ENCODE measurements at places on chromosomes 6 and 20.

GRCh38 chr20:51570739-51571459 lies 28.4 kb upstream of the NFATC2 start:
- H3K27ac ChIP-seq, result no peak overlapping the region
- no peaks in the 10 kb centered on the region for H3K27me3 ChIP-seq
- DNase-seq, result no peak
- H3K4me3 ChIP-seq, result no peak overlapping the region

DNA sequence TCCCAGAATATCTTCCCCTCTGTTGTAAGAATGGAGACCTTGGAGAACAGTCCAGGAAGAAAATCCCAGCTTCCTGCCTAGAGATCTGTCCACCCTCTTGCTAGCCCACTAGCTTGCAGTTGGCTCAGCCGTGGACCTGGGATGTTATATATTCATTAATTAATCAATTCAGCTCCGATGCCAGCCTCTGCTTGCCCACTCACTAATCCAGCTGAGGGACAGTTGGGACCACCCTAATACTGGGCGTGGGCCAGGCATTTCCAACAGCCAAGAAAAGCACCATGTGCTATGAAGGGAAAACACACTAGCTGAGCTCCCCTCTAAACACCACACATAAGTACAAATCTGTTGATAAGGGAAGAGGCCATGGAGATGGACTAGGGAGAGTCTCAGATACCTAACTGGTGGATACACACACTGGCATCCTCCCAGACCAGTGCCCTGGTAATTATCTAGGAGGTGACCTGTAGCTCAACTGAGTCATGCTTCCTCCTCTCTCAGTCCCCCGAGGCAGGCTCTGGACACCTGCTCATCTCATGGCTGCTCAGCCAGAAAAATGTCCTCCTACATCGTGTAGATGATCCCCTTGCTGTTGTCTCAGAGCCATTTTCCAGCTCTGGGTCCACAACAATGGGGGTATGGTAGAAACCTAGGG lies 78.9 kb downstream of the ANKRD60 start:
- peaks cover 19% of the 10 kb centered on the region for H3K27me3 ChIP-seq
- DNase-seq, result no peak
- H3K27ac ChIP-seq, result no peak overlapping the region
- no peaks in the 10 kb centered on the region for H3K36me3 ChIP-seq

DNA sequence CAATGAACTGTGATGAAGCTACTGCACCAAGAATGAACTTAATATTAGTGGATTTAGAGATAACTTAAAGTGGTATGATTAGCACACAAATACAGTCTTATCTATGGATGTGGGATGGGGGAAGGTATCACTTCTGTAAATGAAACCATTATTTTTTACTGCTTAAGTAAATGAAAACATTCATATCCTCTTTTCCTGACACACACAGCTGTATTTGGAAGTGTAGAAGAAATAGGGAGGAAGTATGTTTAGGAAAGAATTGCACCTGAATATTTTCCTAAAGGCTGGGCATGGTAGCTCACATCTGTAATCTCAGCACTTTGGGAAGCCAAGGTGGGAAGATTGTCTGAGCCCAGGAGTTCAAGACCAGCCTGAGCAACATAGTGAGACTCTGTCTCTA lies 96.8 kb downstream of the HIVEP2 start:
- H3K4me3 ChIP-seq, result no peak overlapping the region
- DNase-seq, result no peak
- H3K27me3 ChIP-seq, result peaks cover 12% of the 10 kb centered on the region
- H3K4me1 ChIP-seq, result 0 out of 2 replicates have a peak, but pooled peaks cover 3% of the 10 kb centered on the region

- no peak overlapping the region for H3K4me3 ChIP-seq
- H3K27ac ChIP-seq, result no peak overlapping the region
- no peaks in the 10 kb centered on the region for H3K27me3 ChIP-seq
Measured at GRCh38 chr20:19017104-19017690, 195.2 kb upstream of the SLC24A3 start.

DNA sequence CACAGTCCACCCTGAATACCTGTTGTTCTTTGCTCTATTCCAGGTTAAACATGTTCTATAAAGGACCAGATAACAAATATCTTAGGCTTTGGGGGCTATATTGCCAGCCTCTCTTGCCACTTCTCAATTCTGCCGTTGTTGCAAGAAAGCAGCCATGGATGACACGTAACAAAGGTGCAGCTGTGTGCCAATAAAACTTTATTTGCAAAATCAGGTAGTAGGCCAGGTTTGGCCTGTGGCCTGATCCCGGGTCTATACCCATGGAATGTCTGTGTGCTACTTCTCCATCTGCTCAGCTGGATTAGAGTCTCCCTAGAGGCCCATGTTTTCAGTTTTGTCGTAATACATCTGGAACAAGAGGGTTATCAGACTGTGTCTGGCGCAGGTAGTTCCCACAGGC lies 175.3 kb upstream of the KCNG1 start:
- DNase-seq, result no peak
- no peaks in the 10 kb centered on the region for H3K4me1 ChIP-seq
- H3K27ac ChIP-seq, result no peak overlapping the region
- no peaks in the 10 kb centered on the region for H3K36me3 ChIP-seq

GRCh38 chr20:62031462-62032092 lies 34.1 kb downstream of the TAF4 start:
- peaks cover 45% of the 10 kb centered on the region for H3K4me1 ChIP-seq
- no peak for DNase-seq
- no peak overlapping the region for H3K4me3 ChIP-seq

- no peak for DNase-seq
- no peaks in the 10 kb centered on the region for H3K4me1 ChIP-seq
- no peaks in the 10 kb centered on the region for H3K27me3 ChIP-seq
Measured at GRCh38 chr6:13053006-13053461, 275.3 kb downstream of the TBC1D7 start.

DNA sequence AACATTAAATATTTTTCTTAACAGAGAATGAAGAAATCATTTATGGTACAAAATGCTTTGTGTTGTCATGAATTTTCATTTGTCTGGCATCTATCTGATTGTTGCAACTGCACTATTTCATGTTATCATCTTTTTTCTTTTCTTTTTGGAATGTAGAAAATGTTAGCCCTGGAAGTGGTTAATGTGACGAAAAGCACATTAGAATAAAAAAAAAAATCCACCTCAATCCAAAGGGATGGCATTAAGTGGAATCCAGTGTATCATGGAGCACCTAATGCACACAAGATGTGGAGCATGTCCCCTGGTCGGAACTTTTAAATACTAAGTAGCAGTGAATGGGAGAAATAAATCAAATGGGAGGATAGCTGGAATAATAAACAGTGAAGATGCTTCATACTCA lies 172.9 kb upstream of the MCHR2 start:
- no peaks in the 10 kb centered on the region for H3K27me3 ChIP-seq
- no peak for DNase-seq
- H3K4me3 ChIP-seq, result no peak overlapping the region
- no peaks in the 10 kb centered on the region for H3K4me1 ChIP-seq
- no peak overlapping the region for H3K27ac ChIP-seq

DNA sequence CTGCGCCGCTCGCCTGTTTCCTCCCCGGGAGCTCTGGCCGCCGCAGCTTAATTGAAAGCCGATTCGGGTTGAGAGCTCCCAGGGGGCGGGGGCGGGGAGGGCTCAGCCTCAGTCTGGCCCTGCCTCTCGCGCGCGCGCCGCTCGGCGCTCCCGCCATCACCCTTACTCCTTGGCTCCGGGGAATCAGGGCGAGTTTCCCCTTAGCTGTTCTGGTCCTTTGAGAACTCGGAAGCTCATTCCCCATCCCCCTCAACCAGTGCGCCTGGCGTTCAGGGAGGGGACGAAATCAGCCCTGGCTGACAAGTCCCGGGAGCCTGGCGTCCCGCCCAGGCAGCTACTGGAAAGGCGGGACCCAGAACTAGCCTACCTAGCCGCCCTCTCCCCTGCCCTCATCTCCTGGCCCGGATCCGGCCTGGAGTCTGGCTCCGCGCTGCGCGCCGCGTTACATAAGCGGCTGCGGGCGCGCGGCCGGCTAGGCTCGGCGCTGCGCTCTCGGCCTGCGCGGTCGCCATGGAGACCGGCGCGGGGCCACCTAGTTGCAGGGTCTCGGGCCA lies 2.8 kb downstream of the SLC12A5 start:
- no peaks in the 10 kb centered on the region for H3K36me3 ChIP-seq
- no peak for DNase-seq
- no peaks in the 10 kb centered on the region for H3K4me1 ChIP-seq
- no peak overlapping the region for H3K27ac ChIP-seq

- H3K36me3 ChIP-seq, result peaks cover 22% of the 10 kb centered on the region
- no peaks in the 10 kb centered on the region for H3K27me3 ChIP-seq
- no peak for DNase-seq
- peaks cover 16% of the 10 kb centered on the region for H3K4me1 ChIP-seq
Measured at GRCh38 chr20:45905505-45906079, 6.4 kb downstream of the PLTP start.

- no peak for DNase-seq
- no peaks in the 10 kb centered on the region for H3K4me1 ChIP-seq
- H3K27me3 ChIP-seq, result no peaks in the 10 kb centered on the region
- no peak overlapping the region for H3K4me3 ChIP-seq
- no peaks in the 10 kb centered on the region for H3K36me3 ChIP-seq
Measured at GRCh38 chr6:114362396-114362795, 19.6 kb upstream of the HS3ST5 start.

DNA sequence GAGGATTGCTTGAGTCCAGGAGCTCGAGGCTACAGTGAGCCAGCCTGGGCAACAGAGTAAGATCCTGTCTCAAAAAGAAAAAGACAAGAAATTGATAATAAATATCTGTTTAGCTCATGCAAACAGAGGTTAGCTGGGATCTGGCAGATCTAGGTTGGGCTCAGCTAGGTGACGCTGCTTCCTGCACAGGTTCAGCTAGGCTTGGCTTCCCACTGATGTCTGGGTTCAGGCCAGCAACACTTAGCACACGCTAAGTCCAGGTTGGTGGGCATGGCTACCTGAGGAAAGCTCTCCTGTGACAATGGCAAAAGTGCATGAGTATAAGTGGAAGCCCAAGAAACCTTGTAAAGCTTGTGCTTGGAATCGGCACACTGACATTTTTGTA lies 48.7 kb downstream of the RIN2 start:
- H3K27ac ChIP-seq, result no peak overlapping the region
- H3K4me3 ChIP-seq, result no peak overlapping the region
- no peaks in the 10 kb centered on the region for H3K27me3 ChIP-seq
- no peaks in the 10 kb centered on the region for H3K36me3 ChIP-seq

GRCh38 chr6:156839591-156840001 lies 62.4 kb downstream of the ARID1B start:
- DNase-seq, result peak; percentile 32
- H3K36me3 ChIP-seq, result peaks cover 4% of the 10 kb centered on the region
- H3K4me3 ChIP-seq, result no peak overlapping the region
- H3K4me1 ChIP-seq, result peaks cover 15% of the 10 kb centered on the region
- H3K27ac ChIP-seq, result peak overlapping the region; percentile 29

DNA sequence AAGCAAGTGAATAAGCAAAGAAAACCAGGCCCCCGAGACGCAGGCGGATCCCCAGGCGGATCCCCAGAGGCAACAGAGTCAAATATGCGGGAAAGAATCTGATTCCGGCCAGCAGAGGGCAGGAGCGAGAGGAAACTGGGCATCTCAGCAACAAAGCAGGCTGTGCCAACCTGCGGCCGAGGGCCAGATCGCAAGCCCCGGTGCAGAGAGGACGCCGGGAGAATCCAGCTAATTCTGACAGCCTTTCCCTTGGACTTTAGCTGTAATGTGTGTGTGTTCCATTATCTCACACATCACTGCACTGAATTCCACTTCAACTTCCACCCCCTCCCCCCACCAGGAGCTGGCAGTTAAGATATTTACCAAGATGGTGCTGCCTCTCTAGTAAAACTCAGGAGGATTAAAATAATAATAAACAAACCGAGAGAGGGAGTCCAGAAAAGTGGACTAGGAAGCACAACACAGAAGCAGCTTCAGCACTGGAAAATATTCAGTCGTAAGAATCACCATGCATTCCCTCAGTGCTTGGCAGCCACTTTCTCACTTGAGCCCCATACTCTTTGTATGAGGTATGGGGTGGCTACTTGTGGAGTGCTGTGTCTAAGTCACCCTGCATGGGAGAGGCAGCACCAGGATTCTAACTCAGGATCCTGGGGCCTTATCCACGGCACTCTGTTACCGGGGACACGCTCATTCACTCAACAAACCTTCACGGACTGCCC lies 66.2 kb upstream of the SNX9 start:
- H3K4me3 ChIP-seq, result no peak overlapping the region
- DNase-seq, result peak; percentile 89
- H3K27ac ChIP-seq, result peak overlapping the region; percentile 34
- no peaks in the 10 kb centered on the region for H3K27me3 ChIP-seq

- H3K4me1 ChIP-seq, result no peaks in the 10 kb centered on the region
- no peak for DNase-seq
- H3K4me3 ChIP-seq, result no peak overlapping the region
- H3K27me3 ChIP-seq, result peaks cover 24% of the 10 kb centered on the region
- no peaks in the 10 kb centered on the region for H3K36me3 ChIP-seq
- no peak overlapping the region for H3K27ac ChIP-seq
Measured at GRCh38 chr6:170073846-170074245, 217.0 kb downstream of the DLL1 start.

DNA sequence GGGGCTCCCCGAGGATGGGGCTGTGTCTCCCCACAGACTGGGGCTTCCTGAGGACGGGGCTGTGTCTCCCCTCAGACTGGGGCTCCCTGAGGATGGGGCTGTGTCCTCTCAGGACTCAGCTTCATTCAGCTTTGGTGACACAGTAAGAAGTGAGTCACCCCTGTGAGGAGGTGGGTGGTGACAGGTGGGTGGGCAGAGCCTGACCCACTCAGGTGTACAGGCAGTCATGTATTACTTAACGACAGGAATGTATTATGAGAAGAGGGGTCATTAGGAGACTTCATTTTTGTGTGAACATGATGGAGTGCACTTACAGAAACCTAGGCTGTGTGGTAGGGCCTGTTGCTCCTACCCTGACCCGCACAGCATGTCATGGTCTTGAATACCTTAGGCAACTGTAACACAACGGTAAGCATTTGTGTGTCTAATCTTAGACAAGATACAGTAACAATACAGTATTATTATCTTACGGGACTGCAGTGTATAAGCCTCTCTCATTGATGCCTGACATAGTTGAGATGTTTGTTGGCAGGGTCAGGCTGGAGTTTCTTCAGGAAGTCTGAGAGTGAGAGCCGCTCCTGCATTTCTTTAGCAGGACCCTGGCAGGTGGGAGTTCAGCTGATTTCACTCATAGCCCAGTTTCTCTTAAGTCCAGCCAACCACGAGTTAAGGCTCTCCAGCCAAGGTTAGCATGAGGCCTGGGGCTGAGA lies 10.9 kb upstream of the PGC start:
- H3K36me3 ChIP-seq, result no peaks in the 10 kb centered on the region
- no peak overlapping the region for H3K27ac ChIP-seq
- no peak for DNase-seq
- H3K4me1 ChIP-seq, result peaks cover 7% of the 10 kb centered on the region
- peaks cover 60% of the 10 kb centered on the region for H3K27me3 ChIP-seq

DNA sequence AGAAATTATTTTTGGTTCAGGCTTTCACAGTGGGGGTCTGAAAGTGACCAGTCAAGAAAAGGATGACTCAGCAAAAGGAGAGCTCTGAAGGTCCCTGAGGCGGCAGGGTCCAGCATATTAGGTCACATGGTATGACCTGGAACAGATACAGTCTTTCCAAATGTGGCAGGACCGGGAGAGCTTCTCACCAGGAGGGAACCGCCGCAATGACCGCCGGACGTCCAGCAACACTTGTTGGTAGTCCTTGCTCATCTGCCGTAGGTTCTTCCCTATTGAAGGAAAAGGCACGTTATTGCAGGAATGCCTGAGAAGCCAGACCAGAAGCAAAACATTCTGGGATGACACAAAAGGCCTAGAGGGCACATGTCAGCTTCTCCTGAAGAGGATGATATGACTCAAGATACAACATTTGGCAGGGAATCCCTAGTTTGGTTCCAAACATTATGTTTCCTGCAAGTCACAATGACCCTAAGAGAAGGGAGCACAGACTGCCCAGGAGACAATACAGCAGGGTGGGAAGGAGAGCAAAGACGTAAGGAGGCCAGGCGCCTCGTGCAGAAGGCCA lies 17.4 kb downstream of the TBC1D20 start:
- peak; percentile 50 for DNase-seq
- H3K27me3 ChIP-seq, result no peaks in the 10 kb centered on the region
- peak overlapping the region; percentile 62 for H3K27ac ChIP-seq
